ENCODE measurements at places on chromosomes 12 and 14. TPM values are rescaled to one million over a fixed set of nuclear protein-coding genes. Genes with fewer than 3 reads are reported as not detected.
A peak's percentile ranks its signal among the peaks of the same experiment; 100 is the strongest.

ANKRD33 gene
- polyA plus RNA-seq, result not detected

POP5 gene
- polyA plus RNA-seq, result 126 TPM

GNB3 gene
- polyA plus RNA-seq, result not detected

DNA sequence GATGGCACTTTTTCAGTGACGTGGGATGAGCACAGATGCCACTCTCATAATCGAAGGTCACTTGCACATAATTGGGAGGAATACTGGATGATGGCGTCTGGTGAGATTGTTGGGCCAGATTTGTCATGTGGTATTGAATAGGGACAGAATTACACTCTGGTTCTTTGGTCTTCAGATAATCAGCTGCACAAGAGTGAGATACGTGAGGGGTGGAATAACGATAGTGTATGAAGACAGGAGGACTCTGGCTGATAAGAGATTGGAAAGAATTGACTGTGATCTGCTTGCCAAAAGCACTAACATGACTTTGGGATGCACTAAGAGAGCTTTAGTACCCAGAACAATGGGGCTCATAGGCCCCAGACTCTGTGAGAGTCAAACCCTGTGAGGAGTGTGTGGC, 7.0 kb upstream of the RABGGTA start:
- DNase-seq, result no peak

GRCh38 chr12:111616177-111616623, 17.1 kb upstream of the ATXN2 start:
- no peak for DNase-seq

- no peak for DNase-seq
These were observed 21.8 kb downstream of the G2E3 start for GRCh38 chr14:30580616-30581282.

DNA sequence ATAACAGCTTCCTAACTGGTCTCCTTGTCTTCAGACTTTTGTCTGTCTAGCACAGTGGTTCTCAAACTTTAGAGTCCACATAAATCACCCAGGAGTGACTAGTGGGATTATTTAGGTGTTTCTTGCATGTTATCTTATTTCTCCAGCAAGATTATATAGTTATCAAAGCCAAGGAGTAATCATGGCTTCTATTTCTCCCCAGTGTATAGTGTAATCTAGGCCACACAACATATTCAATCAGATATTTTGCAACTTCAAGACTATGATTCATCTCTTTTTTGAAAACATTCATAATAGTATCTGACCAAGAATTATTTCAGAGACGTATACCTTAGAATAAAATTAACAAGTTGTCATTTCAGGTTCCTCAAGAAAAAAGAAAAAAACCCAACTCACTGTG, 131.9 kb downstream of the CEP83 start:
- DNase-seq, result no peak

DNA sequence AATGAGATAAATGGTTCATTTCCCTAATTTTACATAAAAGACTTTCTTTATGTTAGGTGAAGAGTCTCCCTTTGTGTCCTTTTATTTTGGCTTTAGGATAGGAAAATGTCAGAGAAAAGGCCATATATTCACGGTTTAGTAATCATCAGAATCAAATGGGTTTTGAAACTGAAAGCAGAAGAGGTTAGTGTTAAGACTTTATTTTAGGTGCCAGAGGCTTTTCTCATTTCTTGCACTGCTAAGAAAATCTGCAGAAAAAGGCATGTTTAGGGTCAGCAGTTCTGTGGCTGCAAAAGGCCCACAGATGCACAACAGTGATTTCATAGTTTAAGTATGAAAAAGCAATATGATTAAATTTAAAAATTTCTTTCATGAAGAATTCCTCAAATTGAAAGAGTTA, 80.4 kb upstream of the SINHCAF start:
- DNase-seq, result no peak

- DNase-seq, result no peak
These were observed 711 bp downstream of the SBNO1 start for GRCh38 chr12:123363740-123364531.

DNA sequence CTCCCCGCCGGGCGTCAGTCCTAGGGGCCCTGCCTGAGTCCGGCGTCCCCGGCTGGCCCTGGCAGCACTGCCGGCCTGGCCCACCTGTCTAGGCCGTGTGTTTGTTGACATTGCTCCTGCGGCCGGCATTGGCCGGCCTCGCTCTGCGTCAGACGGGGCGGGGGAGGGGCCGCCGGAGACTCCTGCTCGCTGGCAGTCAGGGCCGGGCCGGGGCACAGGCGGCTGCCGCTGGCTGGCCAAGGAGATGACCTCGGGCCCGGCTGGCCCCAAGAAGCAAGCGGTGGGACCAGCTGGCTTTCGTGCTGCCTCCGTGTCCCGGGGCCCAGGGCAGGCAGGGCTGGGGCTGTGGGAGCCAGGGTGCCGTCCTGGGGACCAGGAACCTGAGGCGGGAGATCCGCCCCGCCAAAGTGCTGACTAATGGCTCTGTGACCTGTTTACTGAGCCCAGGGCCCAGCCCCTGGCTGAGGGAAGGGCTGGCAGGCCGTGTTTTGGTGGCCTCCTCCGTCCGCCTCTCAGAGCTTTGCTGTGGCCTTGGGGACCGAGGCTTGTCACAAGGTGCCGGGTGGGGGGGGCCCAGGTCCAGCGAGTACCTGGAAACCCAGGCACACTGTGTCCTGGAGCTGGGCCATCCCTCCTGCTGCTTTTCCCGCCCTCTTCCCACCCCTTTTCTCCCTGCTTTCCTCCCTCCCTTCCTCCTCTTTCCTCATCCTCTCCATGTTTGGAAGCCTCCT, 1.8 kb downstream of the ULK1 start:
- peak; percentile 51 for DNase-seq

Measured in naive thymus-derived CD8-positive, alpha-beta T cell (primary cell).